ENCODE measurements at places on chromosomes 5 and 9.
A peak's percentile ranks its signal among the peaks of the same experiment; 100 is the strongest.

- no peak for DNase-seq
These were observed 26.9 kb downstream of the EXOC3 start for GRCh38 chr5:469752-470483.

DNA sequence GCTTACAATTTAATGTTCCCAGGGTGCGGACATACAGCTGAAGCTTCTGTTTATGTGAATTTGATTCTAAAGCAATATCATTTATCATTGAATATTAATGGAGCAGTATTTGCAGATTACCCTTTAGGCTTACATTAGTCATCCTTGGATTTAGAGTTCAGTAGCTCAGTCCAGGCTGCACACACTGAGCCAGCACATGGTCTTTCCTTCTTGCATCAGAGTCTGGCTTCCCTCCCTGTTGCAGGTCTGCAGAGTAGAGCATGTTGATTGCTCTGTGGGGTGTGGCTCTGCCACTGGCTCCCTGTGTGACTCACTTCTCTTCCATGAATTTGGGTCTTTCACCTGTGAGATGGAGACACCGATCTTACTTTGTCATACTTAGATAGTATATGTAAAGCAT, 36.8 kb downstream of the NSG2 start:
- no peak for DNase-seq

- DNase-seq: peak; percentile 83
These were observed at the start of gene S1PR3 for GRCh38 chr9:88991066-88992034. S1PR3 (plus strand) TSS chr9:88991468; CDS start chr9:89001201, 9,733 bp downstream.

DNA sequence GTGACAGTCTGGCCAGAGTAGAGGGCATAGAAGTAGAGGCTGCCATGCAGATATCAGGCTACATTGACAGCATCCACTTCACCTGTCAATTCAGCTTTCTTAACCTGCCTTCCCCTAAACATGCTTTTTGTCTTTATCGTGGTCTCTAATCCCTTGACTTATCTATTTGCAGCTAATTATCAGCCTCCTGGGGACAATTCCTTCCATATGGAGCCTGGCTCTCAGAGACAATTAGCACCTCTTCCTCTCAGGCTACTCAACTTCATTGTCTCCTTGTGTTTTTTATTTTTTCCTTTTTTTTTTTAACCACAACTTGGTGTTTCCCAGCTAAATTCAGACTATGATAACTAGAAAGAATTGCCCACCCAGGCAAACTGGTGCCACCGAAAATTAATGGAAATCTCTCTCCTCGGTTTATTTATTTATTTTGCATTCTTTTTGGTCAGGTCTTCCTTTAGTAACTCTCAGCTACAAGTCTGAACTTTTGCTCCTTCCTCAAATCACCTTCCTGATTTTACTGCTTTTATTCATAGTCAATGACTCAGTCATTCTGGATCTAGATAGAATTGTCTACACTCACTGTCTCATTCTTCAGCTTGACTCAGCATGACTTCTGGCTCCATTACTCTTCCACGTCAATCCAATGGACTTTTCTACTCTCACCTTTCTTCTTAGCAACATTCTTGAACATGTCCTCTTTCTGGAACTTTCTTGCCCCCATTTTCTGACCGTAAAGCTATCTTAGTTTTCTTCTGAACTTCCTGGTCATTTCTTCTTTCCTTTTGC, 63.0 kb upstream of the BASP1 start:
- no peak for DNase-seq

GRCh38 chr5:149235841-149236240, 35.8 kb upstream of the AFAP1L1 start:
- no peak for DNase-seq

DNA sequence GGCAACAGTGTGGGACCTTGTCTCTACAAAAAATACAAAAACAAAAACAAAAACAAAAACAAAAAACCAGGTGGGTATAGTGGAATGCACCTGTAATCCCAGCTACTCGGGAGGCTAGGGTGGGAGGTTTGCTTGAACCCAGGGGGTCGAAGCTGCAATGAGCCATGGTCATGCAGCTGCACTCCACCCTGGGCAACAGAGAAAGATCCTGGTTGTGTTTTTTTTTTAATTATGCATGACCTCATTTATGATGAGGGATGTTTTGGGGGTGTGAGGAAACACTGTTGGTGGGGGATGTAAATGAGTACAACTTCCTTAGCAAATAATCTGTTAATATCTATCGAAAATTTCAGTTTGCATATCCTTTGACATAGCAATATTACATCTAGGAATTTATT, 29.4 kb upstream of the UBE2D2 start:
- no peak for DNase-seq

DNA sequence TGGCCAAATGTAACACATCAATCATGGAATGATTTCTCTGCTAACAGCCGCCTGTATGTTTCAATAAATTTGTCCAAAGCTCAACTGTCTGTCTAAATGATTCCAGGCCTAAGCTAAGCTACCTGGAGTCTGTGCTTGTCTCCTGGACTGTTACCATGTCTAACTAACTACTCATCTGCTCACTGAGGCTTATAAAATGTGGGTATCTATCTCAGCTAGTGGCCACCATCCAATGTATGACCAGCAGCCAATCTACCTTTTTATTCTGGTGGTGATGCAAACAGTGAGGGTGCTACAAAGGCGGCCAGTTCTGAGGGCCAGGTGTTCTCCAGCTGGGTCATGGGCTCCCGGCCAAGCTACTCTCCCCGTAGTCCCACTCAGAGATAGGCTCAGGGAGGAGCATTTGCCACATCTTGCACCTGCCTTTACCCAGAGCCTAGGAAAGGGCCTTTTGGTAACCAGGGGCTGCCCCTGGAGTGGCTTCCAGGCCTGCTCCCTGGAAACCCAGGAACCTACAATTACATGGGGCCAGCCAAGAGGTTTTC, 59.1 kb downstream of the PFDN1 start:
- peak; percentile 41 for DNase-seq

- no peak for DNase-seq
These were observed 70.2 kb downstream of the SEMA4D start for GRCh38 chr9:89427621-89428221.

GRCh38 chr5:118354797-118355196, 633.5 kb downstream of the DTWD2 start:
- DNase-seq: no peak

DNA sequence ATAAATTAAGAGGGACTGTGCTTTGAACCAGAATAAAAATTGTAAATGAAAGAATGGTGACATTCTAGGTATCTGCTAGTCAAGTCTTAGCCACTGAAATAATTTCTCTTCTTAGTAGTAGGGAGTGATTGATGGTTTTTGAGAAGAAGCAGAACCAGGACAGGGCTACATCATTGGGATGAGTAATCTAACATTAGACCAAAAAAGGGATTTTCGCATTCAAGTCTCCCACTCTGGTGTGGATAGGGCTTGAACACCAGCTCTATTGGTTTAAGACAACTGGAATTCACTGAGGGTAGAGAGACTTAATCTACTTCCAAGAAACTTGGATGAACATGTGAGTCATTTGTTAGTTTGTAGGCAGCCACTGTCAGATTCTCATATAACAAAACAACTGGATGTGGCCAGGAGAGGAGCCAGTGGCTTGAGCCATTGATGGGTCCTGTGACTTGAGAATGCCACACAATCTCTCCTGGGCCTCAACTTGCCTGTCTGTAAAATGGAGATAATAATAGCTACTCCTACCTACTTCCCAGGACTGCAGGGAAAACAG, 16.6 kb downstream of the FAT2 start:
- no peak for DNase-seq

GRCh38 chr9:126150411-126151030, 176.1 kb upstream of the MVB12B start:
- peak; percentile 64 for DNase-seq

DNA sequence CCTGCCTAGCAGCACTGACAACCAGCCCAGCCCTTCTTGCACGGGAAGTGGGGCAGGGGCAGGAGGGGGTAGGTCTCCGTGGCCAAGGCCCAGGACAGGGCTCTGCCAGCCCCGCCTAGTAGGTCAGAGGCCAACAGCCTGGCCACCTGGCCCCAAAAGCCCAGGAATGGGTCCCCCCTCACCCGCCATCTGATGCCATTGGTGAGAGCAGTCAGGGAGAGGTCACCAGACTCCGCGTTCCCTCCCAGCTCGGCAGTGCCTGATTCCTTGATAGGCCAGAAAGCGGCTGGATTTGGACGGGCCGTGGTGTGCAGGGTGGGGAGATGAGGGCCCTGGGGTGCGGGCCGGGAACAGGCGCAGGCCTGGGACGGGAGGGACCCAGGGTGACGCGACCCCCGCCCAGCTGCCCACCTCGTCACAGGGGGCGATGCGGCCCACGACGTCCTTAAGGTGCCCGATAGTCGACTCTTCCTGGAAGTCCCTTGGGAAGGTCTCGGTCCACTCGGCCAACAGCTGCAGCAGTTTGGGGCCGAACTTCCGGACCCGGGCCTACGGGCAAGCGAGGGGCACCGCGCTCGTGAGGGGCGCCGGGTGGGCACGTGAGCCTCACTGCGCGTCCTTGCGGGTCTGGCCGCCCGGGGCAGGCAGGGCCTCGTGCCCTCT, 64.5 kb upstream of the RNF130 start:
- DNase-seq: peak; percentile 66

DNA sequence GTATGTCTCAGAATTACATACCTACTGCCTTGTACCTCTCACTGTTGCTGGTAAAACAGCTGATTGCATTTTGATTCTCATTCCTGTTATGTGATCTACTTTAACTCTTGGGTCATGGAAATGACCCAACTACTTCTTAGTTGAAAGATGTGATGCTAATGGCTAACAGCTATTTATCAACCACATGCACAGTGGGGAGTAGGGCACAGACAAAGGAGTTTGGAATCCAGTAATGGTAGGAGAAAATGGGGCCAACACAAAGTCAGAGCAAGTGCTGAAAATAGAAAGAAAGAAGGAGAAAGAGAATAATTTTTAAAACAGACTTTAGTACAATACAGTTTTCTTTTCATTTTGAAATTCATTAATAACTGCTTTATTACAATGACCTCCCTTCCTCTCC, 241.0 kb downstream of the PTPRD start:
- no peak for DNase-seq

DNA sequence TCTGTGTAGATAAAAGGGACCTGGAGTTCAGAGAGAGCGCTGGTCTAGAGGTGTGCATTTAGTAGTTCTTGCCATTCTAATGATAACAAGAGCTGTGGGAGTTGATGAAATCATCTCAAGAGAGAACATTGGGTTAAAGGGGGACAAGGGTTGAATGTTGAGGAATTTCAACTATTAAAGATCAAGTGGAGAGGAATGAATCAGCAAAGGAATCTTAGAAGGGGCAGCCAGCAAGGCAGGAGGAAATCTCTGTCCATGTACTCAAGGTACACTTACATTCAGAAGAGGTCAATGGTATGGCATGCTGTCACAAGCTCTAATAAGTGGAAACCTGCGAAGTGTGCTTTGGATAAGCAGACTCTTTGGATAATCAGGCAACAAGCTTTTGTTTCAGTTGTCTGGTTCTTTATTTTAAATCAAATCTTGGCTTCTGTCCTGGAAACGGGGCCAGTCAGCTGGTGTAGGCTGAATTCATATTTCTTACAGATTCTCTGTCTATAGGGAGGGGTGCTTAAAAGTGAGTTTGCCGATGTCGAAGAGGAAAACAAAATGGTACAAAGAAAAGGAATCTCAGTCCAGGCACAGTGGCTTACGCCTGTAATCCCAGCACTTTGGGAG, 320.5 kb upstream of the CD180 start:
- no peak for DNase-seq

- peak; percentile 65 for DNase-seq
These were observed 102.4 kb downstream of the ZNF354C start for GRCh38 chr5:179162351-179163235.

GRCh38 chr5:73861313-73861988, 235.5 kb downstream of the ARHGEF28 start:
- no peak for DNase-seq

DNA sequence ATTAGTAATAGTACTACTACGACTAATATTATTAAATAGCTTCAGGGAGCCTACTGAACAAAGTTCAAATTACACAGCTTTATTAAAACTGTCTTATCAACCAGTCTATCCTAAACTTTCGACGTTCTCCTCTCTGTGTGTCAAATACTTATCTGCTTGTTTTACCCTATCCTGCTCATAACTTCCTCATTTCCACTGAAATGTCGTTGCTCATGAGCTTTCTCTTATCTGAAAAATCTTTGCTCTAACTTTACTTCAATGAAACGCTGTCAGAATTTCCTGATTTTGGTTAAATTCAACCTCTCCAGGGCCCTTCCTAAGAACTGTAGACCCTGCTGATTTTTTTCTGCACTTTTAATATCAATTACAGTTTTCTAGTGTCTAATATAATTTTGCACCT, 1431.0 kb upstream of the WWC1 start:
- DNase-seq: no peak

DNA sequence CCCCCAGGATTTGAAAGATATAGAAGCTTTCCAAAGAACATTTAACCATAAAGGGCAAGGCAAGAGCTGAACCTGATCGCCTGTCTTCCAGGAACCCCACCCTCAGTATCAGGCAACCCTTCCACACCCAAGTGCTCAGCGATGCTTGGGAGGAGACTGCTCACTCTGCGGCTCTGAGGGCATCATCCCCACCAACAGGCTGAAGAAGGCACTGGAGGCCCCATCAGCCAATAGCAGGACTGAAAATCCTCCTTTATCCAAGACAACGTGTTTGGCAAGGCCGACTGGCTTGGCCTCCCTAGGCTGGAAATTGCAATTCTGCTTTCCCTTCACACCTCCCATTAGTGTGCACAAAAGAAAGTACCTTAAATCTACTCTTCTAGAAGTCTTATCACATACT, 1.4 kb upstream of the PPP2CA start:
- DNase-seq: no peak

DNA sequence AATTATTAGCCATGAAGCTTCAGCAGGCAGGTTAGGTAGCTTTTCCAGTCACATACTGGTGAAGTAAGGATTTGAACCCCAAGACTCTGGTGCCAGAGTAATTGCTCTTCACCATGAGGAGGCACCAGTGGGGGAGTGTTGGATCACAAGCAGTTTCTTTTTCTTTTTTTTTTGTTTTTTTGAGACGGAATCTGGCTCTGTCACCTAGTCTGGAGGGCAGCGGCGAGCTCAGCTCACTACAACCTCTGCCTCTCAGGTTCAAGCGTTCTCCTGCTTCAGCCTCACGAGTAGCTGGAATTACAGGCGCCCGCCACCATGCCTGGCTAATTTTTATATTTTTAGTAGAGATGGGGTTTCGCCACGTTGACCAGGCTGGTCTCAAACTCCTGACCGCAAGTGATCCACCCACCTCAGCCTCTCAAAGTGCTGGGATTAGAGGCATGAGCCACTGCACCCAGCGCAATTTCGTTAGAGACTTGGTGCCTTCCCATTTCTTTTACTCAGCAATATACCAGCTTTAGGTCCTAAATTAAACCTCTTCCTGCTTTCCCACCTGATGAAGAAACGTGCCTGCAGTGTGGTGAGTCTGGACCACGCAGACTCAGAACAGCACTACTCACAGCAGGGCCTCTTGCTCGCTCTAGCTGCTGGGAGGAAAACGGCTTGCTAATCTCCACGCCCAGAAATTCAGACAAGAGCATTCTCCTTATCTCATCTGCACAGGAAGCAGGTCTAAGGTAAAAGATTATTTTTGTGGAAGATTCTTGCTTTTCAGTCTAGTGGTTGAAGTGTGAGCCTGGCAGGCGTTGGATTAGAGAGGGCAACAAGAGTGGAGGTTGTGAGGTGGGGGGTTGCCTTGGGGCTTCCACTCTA, at the start of gene S100Z:
Gene S100Z (plus strand): TSS at position 596 of the 873 bp plus-strand sequence. CDS start 25,346 bp downstream, outside the sequence.
- DNase-seq: no peak
